ENCODE measurements at places on chromosomes 7 and 10.
A peak's percentile ranks its signal among the peaks of the same experiment; 100 is the strongest.

GRCh38 chr7:117019786-117020590 is 66.7 kb downstream of the ST7 start:
- no peak for DNase-seq

DNA sequence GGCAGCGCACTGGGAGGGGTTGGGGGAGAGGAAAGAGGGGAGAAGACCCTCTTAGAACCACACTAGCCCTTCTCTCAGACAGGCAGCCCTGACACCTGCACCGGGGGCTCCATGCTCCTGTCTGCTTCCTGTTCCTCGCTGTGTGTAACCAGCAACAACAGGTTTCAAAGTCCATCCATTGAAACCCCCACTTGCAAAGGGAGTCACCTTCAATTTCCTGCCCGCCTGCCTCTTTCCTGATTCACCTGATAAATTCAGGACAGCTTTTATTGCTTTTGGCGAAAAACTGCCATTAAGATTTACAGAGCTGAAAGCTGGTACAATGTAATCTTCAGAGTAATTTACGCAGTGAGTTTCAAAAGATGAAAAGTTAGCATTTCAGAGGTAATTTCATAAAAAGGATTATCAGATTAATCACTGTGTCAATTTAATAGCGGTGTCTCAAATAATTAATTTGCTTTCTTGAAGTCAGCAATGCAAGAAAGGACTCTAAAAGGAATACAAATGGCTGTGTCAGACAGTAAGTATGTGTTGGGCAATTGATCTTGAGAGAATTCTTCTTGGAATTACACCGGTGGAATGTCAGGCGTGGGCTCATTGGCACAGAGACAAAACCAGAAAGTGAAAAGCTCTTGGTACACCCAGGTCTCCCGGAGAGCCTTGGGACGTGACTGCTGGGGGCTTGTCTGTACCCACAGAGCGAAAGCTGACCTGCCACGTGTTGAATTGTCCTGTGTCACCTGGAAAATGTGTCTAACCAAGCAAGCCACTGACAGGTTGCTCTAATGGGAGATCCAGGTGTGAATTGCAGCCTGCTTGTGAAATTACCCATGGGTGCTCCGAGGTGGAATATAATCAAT is 60.7 kb downstream of the TMEM209 start:
- no peak for DNase-seq

GRCh38 chr7:46549892-46550639 is 629.0 kb upstream of the IGFBP3 start:
- no peak for DNase-seq

DNA sequence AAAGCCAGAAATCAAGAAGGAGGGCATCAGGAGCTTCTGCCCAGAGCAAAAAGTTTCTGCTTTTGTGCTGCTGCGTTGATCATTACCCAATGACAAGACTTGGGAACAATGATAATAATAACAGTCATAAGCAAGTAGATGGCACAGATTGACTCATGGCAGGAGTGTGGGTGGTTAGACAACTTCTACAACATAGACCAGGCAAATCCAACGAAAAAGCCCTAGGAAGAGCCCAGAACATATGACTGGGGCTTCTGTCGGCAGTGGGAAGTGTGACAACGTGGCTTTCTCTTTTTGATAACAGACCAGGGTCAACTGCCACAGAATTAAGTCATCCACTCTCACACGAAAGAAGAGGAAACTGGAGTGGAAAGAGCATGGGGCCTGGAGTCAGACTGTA is 85.4 kb upstream of the TRIL start:
- no peak for DNase-seq

DNA sequence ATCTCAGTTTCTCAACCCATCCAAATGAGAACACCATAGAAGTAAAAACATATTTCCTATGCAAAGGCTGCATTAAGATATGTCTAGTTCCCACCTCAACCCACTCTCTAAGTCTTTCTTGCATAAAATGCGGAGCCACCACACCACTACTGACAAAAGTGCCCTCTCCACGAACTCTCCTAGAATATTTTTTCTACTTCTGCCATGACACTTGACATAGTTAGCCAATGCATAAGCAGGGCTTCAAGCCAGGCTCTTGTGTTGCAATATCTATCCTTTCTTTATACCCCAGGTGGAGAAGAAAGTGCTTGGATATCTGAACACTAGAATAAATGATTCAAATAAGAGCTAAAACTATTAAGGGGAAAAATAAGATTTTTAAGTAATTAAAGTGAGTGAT is 465.2 kb downstream of the NRG3 start:
- DNase-seq: no peak

DNA sequence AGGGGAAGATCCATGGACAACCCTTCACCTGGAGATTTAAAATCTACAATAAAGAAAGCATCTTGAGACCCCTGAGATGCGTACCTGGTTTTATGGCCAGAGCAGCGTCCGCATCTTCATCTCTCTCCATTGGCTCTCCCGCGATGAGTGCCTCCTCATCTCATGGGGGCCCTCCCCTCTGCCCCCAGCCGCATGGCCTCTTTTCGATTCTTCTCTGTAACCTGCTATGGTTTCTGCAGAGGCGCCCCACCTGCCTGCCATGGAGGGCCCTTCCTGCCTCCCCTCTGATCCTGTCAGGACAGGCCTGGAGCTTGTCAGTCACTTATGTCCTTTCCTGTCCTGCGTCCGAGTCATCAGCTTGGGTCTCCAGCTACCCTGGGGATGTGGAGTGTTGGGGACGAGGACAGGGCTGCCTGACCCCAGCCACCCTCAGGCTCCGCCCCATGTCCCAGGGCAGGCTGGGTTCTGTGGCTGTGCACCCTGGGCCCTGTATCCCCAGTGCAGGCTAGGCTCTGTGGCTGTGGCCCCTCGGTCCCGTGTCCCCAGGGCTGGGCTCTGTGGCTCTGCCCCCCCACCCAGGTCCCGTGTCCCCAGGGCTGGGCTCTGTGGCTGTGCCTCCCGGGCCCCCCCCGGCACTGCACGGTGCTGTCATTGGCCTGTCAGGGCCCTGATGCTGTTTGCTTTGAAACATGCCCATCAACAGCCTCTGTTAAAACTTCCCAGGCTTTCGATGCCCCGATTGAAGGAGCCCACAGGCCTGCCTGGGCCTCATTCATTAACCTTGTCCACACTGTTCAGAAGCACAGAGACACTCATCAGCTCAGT is 99.8 kb downstream of the WDR37 start:
- no peak for DNase-seq

GRCh38 chr10:99393683-99394082 is 36.7 kb downstream of the GOT1 start:
- no peak for DNase-seq

GRCh38 chr10:20369863-20370736 is 527.0 kb downstream of the NEBL start:
- no peak for DNase-seq

DNA sequence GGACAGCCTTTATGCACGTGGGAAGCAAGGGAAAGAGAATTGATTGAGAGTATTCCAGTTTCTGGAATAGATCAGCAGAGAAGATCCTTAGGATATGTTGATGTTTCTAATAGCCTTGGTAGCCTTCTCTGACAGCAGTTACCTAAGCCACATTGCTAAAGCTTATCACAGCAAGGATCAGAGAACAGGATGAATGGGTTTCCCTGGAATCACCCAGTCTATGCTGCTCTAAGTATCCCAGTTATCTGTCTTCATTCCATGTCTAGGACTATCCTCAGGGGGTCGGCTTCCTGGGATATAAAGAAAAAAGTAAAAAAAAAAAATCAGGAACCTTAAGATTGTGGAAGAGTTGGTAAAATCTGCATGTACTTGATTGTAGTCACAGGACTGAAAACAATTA is 352.0 kb upstream of the AKR1E2 start:
- DNase-seq: no peak

DNA sequence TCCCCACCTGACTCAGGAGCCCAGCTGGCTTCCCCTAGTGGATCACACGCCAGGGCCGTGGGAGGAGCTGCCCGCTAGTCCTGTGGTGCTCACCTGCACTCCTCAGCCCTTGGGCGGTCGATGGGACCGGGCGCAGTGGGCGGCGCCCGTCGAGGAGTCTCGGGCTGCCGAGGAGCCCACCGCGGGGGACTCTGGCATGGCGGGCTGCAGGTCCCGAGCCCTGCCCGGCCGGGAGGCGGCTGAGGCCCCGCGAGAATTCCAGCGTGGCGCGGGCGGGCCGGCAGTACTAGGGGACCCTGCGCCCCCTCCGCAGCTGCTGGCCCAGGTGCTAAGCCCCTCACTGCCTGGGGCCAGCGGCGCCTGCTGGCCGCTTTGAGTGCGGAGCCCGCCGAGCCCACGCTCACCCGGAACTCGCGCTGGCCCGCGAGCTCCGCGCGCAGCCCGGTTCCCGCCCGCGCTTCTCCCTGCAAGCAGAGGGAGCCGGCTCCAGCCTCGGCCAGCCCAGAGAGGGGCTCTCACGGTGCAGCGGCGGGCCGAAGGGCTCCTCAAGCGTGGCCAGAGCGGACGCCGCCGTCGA is 367.9 kb downstream of the TYW1 start:
- no peak for DNase-seq

DNA sequence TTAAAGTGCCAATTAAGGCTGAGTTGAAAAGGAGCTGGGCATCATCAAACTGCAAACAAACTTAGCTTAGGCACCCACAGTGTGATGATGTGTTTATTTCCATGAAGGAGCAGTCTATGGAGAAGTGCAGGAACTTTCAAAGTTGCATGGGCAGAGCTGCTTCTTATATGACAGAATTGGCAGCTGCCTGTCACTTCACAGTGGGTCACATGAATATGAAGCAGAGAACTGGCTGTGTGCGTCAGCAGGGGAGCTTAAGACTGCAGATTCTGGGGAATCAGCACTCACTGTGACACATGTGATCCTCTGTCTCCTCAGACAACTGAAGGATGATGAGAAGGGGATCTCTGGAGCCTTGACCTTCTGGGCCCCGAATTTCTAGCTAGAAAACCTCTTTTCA is 36.6 kb downstream of the RBM28 start:
- DNase-seq: no peak

GRCh38 chr7:74606101-74606908 is 51.2 kb upstream of the GTF2I start:
- DNase-seq: peak; percentile 41

DNA sequence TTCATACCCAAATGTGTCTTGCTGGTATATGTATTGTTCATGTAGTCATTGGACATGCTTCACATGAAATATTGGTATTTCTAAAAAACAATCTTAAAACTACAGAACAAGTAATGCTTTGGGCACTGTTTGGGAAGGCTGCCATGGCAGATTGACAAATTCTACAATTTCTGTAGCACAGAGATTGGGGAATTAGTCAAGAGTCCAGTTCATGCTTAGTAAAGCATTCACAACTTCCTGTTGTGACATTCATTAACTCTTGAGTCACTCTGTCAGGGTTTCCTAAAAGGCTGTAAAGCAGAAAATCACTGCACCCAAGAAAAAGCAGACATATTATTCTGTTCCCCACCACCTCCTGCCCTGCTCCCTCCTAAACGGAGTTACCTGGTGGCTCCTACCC is 398.9 kb downstream of the PHTF2 start:
- no peak for DNase-seq

DNA sequence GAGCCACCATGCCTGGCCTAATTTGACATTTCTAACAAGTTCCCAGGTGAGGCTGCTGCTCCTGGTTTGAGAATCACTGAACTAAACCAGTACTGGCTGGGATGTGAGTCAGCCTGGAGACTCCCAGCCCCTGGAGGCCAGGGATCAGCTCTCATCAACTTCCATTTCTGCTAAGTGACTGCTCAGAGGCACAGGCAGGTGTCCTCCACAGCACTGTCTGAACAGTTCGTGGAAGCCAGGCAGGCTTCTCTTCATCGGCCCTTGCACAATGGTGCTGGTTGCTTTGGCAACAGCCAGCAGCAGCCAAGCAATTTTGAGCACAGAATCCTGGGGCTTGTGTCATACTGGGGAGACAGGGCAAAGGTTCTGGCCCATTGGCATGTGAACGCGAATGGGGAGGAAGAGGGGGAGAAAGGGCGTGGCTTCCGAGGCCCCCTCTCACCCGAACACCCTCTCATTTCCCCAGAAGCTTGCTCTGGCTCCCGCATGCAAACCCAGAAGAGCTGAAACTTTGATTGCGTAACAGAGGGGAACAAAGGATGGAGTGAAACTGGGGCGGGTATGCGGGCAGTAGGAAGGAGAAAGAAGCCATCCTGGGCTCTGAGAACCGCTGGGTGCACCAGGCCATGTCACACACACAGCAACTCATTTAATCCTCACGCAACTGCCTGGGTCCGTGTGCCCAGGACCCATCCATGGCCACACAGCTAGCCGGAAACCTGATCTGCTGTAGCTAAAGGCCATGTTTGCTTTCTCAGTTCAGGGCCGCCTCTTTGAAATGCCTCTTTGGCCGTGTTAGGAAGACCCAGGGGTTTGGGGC is 9.0 kb upstream of the POR start:
- no peak for DNase-seq

DNA sequence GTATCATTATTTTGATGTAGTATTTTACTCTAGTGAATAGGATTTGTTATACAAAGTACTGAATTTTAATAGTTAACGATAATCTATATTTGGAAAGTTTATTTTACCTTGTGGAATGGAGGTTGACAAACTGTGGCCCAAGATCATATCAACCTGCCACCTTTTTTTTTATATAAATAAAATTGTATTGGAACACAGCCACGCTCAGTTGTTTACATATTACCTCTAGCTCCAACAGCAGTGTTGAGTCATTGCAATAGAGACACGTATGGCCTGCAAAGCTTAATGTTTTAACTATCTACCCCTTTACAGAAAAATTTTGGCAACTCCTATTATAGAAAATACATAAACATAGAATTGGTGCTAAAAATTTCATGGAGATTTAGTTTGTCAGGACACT is 239.3 kb downstream of the THSD7A start:
- no peak for DNase-seq

DNA sequence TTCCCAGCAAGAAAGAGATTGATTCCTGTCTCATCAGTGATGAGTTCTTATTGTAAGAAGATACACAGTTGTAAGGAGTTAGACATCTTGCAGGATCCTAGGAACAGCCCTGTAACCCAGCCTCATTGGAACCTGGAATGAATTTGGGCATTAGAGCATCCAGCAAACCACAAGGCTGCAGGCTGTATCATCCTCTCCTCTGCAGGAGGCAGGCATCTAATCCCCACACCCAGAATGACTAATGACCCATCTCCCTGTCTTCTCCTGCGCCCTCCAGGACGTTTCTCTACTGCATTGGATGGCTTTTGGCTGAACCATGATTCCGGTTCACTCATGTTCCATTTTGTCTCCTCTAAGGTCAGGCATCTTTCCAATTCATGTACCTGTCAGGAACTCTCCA is 233.9 kb downstream of the POU6F2 start:
- no peak for DNase-seq

- no peak for DNase-seq
Observed at GRCh38 chr7:39553436-39553835, 12.8 kb upstream of the YAE1 start.

DNA sequence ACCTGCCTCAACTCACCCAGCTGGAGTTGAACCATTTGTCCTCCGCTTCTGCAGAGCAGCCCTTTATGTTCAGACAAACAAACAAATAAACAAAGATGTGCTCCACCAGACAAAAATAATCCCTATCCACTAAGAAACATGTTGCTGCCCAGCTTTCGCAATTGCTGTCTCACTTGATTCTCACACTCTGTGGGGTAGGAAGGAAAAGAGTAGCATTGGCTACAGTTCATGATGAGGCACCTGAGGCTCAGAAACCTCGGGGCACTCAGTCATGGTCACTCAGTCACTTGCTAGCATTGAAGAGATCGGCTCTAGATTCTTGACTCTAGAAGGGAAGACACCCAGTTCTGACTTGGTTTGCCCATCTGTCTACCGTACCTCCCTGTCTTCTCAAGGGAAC is 88.0 kb upstream of the ZMIZ1 start:
- no peak for DNase-seq

Measured in stimulated activated naive CD8-positive, alpha-beta T cell treated with anti-CD3 and anti-CD28 coated beads, Interleukin-15, amount 100 ng/mL, for 72 hours (primary cell).